ENCODE measurements at places on chromosomes 3 and 15.

DNA sequence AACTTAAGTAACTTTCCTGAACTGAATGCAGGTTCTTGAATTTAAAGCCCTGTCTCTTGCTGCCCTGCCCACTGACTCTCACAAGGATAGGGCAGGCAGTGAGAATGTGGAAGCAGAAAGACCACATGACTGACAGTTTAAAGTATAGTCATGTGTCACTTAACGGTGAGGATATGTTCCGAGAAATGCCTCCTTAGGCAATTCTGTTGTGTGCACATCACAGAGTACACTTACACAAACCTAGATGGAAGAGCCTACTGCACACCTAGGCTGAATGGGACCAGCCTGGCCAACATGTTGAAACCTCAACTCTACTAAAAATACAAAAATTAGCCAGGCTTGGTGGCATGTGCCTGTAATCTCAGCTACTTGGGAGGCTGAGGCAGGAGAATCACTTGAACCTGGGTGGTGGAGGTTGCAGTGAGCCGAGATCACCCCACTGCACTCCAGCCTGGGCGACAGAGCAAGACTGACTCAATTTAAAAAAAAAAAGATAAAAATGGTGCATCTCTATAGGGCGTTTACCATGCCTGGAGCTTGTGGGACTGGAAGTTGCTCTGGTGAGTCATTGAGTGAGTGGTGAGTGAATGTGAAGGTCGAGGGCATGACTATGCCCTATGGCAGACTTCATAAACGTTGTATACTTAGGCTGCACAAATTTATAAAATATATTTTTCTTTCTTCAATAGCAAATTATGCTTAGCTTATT lies 18.9 kb upstream of the COPG1 start:
- DNase-seq = no peak

DNA sequence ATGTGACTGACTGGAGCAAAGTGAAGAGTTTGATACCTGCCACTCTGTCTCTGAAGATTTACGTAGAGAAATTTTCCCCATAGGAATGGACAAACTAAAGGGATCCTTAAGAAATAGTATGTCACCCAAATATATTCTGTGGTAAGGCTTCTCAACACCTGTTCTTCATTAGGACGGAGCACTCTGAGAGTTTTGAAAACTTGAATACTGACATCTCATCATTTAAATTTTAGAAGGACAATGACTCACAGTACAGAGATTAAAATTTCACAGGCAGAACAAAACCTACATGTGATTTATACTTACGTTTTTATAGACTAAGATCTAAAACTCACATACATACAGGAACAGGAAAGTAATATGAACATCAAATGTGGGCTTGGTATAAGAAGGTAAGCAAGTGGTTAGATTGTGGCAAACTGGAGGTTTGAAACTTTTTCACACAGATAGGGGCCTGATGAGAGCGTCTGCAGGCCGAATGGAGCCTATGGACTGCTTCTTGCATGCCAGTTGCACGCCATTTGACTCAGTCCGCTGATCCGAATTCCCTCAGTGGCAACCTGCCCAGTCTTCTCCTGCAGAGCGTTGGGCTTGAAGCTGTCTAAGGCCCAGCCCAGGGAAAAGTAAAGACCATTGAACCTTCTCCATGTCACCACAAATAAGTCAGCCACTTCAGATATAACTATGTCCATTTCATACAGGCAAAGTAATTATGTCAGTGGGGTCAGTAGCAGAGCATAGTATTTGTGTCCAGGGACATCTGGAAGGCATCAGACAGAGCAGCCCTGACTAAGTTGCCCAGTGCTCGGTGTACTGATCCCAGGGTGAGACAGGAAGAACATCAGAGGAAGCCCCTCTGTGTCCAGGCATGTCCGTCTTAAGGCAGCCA lies 45.7 kb downstream of the ZBTB38 start:
- DNase-seq = no peak

- DNase-seq = no peak
Measured at GRCh38 chr3:194906229-194906629, 220.5 kb downstream of the FAM43A start.

GRCh38 chr3:20225769-20226168 lies 39.8 kb upstream of the SGO1 start:
- no peak for DNase-seq

DNA sequence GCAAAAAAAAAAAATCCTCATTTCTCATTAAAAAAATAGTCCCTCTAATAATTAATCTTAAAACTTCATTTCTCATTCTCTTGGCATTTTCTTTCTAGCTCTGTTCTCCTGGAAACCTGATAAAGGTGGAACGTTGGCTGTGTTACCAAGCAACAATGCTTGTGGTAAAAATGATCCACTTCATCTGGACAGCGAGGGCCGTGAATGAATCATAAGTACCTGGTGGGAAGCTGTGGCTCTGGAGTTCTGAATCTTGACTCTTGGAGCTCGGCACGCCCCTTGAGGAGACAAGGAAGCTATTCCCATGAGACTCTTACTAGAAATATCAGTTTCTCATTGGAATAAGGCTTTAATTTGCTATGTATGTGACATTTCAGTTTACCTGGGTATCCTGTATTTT lies 32.5 kb downstream of the BCL2L10 start:
- no peak for DNase-seq

DNA sequence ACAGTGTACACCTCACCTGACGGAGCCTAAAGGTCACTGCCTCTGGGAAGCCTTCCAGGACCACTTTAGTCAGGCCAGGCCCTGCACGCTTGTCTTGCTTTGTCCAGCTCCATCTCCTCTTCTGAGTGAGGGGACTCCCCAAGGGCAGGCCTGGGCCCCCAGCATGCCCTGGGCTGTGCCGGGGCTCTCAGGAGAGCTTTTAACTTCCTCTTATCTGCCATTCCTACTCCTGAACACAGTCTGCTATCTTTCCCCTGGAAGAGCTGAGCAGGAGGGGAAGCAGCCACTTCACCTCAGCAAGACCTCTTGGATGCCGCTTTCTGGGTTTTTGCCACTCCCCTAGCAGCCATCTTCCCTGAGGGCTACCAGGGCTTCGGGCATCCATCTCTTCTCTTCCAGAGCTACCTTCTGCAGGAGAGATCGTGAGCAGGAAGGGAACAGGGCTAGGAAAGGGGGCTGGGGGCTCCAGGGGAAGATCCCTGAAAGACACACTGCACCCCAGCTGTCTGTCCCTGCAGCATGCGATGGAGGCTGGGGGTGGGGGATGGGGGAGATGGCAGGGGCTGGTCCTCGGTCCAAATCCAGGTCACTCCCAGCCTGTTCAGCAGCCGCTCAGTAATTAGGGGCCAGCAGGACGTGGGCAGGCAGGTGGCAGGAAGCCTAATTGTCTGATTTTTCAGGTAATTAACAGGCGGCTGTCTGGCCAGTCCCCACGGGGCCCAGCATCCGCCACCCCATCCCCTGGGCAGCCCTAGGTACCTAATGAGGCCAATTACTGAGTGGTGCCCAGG lies 19.9 kb upstream of the RPL29 start:
- DNase-seq = peak; percentile 25

GRCh38 chr15:86649277-86649676 lies 569.6 kb downstream of the AGBL1 start:
- no peak for DNase-seq

DNA sequence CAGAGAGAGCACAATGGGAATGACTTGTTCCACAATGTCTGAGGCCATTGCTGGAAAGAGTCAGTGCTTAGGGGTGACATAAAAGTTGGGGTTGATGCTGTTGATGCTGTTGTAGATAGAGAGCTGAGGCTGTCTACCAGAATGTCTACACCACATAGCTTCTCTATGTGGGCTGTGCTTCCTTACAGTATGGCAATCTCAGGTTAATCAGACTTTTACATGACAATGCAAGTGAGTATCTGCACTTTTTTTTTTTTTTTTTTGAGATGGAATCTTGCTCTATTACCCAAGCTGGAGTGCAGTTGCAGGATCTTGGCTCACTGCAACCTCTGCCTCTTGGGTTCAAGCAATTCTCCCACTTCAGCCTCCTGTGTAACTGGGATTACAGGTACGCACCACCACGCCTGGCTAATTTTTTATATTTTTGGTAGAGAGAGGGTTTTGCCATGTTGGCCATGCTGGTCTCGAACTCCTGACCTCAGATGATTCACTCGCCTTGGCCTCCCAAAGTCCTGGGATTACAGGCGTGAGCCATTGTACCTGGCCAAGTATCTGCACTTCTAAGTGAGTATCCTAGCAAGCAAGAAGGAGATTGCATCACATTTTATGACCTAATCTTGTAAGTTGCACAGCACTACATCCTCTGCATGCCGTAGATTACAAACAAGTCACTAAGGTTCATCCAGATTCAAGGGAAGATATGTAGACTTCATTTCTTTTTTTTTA lies 28.7 kb downstream of the DLEC1 start:
- no peak for DNase-seq

All from NCI-H1417 treated with DMSO at 0.1 percent for 48 hours (cell line).